ENCODE measurements at places on chromosomes 13 and 19.

DNA sequence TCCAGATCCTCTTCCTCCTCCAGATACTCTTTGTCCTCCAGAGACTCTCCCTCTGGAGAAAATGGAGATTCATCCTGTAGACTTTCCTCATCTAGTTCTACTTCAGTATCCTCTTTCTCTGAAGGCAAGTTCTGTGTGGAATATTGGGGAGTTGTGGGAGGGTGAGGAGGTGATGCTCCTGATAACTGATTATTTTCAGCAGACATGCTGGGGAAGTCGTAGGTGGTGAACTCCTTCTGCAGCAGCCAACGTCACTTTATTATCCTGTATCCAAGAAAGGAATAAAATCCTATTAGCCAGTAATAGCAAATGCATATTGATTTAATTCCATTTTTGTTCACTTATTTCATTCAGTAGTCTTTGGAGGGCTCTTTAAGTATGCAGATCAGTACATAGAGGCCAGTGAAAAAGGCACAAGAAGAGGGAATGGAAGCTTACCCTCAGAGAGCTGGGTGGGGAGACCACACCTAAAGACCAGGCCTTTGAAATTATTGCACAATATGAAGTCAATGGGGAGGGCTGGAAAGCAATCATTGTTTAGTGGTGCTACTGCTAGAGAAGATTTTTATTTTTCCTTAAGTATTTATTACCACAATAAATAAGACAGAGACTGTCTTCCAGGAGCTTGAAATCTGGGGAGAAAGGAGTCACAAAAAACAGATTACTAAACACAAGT, 18.6 kb downstream of the ERICH6B start:
- no peak for DNase-seq

DNA sequence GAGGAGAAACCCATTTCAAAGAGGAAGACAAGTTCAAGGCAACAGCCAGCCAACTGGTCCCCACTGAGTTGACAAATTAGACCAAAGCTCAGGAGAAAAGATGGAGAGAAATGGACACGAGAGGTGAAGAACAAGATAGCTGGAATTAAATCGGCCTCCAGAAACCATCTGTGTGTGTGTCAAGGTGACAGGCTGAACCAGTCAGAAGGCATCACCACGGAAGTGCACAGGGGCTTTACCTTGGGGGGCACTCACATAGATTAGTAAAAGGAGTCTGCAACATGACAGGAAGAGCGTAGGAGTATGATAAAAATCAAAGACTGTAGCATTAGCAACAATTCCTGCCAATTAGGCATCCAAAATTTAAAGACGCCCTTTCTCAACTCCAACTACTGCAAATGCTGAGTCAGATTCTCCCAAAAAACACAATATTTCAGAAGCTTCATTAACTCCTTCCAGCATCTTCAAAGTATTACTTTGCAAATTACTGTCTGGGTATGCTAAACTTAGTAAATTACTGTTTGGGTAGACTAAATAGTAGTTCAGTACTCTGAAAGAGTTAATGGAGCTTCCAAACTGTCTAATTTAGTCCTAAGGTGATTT, 66.2 kb downstream of the FOXO1 start:
- no peak for DNase-seq

DNA sequence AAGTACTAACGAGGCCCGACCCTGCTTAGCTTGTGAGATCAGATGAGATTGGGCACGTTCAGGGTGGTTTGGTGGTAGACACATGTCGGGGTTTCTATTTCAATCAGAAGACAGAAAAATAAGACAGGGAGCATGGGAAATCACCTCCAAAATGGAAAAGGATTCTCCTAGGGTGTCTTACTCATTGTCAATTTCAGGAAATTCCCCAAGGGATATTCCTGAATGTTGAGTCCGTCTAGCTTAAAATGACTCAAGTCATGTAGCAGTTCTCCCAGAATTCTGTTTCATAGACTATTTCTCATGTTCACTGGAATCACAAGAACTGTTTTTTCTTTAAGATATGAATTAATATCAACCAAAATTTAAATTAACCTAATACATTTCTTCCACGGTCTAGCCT, 380.1 kb downstream of the EFNB2 start:
- DNase-seq: peak; percentile 84

- peak; percentile 77 for DNase-seq
Measured at GRCh38 chr19:48970923-48971395, 5.8 kb downstream of the FTL start.

- no peak for DNase-seq
Measured at GRCh38 chr13:25971459-25972145, 80.2 kb downstream of the SHISA2 start.

- DNase-seq: no peak
Measured at GRCh38 chr13:49697468-49697867, 6.2 kb upstream of the EBPL start.

DNA sequence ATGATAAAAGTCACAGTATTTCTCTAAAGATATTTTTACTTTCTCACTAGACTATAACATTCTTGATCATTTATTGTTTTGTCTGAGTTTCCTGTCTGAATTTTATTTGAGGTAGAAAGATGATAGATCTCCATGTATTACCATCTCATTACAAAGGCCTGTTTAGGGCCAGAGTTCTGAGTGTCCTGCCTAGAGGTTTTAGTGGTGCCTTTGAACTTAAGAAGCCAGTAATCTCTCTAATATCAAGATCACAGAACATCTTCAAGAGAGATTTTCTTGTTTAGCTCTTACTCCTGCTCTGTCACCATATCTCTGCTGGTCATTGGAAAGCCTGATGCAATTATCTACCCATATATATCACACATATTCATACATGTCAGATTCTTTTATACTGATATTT, 101.5 kb downstream of the ZAR1L start:
- no peak for DNase-seq

DNA sequence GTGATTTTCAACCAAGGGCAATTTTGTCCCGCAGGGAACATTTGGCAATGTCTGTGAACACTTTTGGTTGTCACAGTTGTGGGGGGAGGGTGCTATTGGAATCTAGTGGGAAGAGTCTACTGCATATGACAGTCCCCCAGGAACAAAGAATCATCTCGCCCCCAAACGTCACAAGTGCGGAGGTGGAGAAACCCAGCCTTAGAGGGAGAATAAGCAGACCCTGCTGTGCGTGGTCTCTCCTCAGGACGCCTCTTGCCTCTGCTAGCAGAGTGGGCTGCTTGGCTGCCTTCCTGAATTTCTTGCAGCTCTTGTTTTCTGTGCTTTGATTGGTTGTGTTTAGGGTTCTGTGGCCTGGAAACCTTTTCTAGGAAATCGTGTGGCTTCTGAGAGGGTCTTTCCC, 42.5 kb downstream of the NFIX start:
- no peak for DNase-seq

DNA sequence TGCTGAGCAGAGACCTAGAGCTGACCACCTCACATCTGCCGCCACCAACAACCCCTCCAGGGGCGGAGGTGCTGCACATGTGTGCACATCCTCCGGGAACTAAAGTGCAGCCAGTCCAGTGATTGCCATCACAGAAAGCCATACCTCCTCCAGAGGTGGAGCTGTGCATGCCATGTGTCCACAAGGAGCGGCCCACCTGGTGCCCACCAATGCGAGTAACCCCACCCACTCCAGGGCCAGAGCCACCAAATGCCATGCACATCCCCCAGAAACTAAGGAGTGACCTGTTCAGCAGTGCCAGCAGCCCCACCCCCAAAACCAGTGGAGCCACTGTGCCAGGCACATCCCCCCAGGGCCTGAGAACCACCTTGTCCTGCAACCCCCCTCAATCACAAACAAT, 557.9 kb downstream of the UQCRFS1 start:
- no peak for DNase-seq

DNA sequence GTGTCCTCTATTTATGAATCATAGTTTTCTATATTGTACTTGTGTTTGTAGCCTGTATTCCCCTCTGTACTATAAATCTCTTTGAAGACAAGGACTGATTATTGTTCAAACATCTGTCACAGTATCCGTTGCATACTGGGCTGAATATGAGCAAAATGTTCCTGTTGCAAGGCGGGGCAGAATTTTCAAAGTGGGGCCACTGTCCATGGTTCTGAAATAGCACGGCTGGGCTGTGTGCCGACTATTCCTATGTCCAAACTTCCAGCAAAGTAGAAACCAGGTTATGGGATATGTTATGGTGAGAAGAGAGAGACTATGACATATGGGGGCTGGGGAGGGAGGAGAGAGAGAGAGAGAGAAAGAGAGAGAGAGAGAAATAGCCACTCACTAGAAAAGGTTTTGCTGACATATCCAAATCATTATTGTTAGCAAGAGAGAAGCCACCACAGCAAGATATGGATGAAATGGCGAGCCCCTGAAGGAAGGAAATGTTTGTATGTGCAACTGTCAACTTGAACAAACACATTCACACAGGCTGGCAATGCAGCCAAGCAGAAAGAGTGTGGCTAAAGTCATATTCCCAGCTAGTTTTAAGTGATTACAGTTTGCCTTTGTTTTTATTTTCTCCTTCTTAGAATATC, 107.0 kb upstream of the GPR12 start:
- DNase-seq: peak; percentile 21
